Left lung (tissue), 14 donors: ENCODE measurements at places on chromosomes 3 and 15.

GRCh38 chr3:120174811-120175539, 80.7 kb upstream of the GSK3B start:
- no peak for DNase-seq

- DNase-seq = no peak
These were observed 35.0 kb upstream of the COLQ start for GRCh38 chr3:15556512-15556911.

GRCh38 chr15:39828374-39828931, 45.8 kb upstream of the FSIP1 start:
- peak; percentile 55 for DNase-seq

- no peak for DNase-seq
These were observed 47.9 kb downstream of the NAALADL2 start for GRCh38 chr3:174907027-174907426.

GRCh38 chr15:59918994-59919951, 84.8 kb upstream of the FOXB1 start:
- DNase-seq = no peak

- DNase-seq = peak; percentile 97
These were observed at the start of gene BRK1 for GRCh38 chr3:10115326-10116137. TSS of gene BRK1 (plus strand) at chr3:10115675. CDS start at chr3:10115702, 27 bp downstream.

DNA sequence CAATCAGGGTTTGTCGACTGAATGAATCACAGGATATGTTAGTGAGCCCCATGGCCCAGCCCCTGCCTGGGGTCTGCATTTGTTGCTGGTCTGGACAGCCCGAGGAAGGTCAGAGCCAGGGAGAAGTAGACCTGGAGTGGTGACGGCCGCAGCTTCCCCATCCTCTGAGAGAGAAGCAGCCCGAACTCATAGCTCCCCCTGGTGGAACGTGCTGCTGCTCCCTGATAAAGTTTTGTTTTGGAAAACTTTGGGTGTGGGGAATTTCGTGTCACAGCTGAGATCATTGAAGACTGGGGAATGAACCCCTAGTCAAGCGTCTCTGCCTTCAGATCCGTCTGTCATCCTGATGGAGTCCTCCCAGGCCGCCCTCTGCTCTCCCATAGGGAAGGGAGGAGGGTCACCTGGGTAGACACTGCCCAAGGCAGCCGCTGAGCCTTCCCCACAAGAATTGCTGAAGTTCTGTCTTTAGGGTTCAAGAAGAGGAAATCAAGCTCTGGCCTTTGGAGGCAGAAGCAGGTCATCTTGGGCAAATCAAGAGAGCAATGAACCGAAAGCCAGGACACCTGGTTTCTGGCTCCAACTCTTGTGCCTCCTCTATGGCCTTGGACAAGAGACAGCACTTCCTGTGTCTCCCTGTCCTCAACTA, 60.5 kb downstream of the GLDN start:
- peak; percentile 83 for DNase-seq

- no peak for DNase-seq
These were observed 237.3 kb downstream of the PDCD6IP start for GRCh38 chr3:34035775-34036174.

DNA sequence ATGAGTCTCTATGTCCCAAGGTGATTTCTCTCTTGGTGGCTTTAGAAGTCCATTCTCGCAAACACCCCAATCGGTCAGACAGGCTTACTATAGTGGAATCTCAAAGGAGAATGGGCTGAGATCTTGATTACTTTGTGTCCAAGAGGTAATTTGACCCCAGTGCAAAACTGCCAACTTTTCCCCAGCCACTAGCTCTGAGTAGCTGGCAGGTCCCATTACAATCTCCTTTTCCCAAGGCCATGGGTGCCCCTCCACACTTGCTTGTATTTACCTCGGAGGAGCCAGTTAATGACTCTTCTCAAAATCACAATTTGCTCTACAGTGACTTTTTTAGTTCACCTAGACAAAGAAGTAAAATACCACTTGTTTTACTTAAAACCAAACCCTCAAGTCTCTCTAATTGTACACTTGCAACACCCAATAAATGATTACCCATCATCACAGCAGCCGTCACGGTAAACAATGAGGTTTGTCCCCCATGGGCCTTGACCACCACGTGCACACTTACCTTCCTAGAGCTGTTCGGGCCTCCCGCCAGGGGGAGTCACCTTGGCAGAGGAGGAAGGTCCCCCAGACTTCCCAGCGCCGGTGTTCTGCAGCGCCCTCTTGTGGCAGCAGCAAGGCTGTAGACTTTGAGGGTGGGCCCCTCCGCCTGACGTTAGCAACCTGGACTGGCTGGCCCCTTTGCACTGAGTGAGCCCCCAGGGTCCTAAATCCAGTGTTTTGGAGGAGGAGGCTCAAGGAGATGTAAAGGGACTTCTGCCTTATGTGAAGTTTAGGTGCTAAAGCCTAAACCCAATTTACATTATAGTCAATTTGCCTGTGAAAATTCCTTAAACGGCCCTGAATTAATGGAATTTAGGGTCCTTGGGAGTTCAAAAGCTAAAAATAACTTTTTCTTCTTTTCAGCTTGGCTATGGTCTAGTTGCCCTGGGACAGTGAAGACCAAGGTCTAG, 18.7 kb upstream of the HDAC11 start:
- no peak for DNase-seq

DNA sequence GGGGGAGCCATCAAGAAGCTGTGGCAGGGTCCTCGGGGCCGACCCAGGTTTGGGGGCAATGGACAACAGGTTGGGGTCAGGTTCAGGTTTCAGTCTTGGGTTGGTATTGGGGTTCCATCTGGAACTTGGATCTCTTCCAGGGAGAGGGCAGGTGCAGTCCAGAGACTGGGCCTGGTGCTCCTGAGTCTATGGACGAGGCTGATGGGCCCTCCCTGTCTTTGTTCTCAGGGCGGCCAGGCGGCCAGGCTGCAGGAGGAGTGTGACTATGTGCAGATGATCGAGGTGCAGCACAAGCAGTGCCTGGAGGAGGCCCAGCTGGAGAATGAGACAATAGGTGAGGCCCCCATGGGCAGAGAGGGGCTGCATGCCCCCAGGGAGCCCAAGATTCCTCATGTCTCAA, 11.1 kb downstream of the VIPR1 start:
- DNase-seq = no peak

DNA sequence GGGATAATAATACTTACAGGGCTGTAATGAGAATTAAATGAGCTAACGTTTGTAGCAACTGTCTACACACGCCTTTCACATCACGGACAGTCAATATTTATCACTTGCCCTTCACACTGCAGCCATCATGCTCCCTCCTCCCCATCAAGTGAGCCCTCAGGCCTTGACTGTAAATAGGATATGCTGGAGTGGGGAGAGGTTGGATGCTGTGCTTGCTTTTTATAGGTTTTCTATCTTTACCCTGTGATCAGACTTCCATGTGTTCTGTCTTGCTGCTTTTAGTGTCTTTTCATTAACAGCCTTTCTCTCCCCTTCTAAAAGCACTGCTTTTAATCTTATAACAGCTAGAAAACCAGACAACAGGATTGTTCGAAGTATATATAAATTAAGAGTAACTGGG, 12.8 kb upstream of the MAGEF1 start:
- no peak for DNase-seq

GRCh38 chr3:156760333-156760732, 65.8 kb upstream of the LEKR1 start:
- DNase-seq = no peak

GRCh38 chr15:28904003-28904402, 18.2 kb downstream of the APBA2 start:
- DNase-seq = no peak

GRCh38 chr3:73028803-73029202, 32.2 kb downstream of the PPP4R2 start:
- DNase-seq = no peak

GRCh38 chr3:195818301-195818700, 6.6 kb upstream of the MUC4 start:
- DNase-seq = peak; percentile 77

- no peak for DNase-seq
These were observed 31.2 kb upstream of the RAF1 start for GRCh38 chr3:12695112-12695511.

DNA sequence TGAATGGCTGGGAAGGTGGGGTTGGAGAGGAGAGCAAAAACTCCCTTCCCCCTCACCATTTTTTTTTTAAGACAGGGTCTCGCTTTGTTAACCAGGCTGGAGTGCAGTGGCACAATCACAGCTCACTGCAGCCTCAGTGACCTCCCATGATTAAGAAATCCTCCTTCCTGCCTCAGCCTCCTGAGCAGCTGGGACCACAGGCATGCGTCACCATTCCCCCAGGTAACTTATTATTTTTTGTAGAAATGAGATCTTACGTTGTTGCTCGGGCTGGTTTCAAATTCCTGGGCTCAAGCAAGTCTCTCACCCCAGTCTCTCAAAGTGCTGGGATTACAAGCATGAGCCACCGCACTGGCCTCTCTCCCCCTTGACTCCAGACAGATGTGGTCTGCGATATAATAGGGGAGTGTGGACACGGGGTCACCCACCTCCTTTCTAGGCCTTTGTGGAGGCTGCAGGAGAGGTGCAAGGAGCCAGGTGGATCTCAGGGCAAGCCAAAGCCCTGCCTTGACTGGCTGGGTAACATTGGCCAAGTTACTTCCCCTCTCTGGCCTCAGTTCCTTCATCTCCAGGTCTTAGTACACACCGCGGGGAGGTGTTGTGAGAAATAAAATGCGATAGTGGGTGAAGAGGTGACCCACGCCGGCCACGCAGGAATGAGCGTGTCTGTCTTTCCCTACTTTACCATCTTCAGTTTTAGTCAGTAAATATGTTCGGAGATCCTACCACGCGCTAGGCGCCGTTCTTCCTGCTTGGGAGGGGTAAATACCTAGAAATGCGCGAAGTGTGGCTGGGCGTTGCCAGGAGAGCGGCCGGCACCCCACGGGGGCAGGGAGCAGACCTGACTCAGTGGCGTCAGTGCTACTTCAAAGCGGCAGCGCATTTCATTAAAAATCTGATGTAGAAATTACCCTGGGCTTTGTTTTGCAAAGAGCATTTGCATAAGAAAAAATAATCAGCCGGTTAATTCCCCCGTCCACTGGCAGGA, 20.2 kb upstream of the CORO2B start:
- peak; percentile 16 for DNase-seq

GRCh38 chr3:189975391-189975990, 145.2 kb downstream of the P3H2 start:
- DNase-seq = no peak

- DNase-seq = no peak
These were observed 87.3 kb downstream of the ST6GAL1 start for GRCh38 chr3:187017511-187018230.

DNA sequence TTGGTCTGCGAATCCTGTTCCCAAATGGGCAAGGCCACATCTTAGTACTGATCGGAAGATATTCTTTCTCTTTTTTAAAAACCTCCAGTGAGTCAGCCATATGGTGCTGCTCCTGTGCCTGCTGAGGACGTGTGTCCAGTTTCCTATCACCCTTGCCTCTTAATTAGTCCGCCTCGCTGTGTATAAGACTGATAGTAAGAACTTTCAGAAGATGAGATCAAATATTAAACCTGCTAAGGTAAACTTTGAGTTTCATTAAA, 612 bp downstream of the UBA5 start:
- DNase-seq = no peak

- DNase-seq = no peak
These were observed 20.9 kb downstream of the LINGO1 start for GRCh38 chr15:77611767-77612166.

DNA sequence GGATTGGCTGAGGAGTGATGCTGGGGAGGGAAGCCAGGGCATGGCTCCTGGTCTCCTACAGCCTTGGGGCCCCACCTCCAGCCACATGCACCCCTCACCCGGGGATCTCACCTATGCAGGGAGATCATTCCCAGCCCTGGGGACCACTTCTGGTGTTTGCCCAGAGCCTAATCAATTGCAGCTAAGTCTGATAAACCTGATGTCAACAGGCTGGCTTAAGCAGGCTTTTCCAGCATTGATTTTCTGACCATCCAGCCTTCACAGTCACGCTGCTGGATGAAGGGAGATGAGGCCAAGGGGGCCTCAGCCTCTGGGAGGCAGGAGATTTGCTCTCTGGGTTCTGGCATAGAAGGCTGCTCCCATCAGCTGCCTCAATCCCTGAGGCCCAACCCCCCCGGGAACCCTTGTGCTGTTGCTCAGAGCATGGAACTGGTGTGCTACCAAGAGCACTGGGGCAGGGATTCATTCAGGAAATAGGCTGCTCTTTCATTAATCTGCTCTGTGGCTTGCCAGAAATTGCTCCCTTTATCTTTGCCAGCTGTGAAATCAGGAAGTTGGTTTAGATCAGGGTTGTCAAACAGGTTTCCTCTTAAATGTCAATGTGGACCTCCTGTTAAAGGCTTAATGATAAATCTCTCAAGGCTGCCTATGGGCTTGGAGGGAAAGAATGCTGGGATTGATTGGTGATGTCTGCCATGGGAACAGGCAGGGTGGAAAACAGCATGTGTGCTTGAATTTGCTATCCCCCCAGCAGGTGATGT, 19.0 kb downstream of the FAM3D start:
- no peak for DNase-seq

GRCh38 chr3:115977866-115978265, 354.6 kb downstream of the GAP43 start:
- no peak for DNase-seq

- DNase-seq = no peak
These were observed 11.0 kb downstream of the MRPL3 start for GRCh38 chr3:131491775-131492174.

DNA sequence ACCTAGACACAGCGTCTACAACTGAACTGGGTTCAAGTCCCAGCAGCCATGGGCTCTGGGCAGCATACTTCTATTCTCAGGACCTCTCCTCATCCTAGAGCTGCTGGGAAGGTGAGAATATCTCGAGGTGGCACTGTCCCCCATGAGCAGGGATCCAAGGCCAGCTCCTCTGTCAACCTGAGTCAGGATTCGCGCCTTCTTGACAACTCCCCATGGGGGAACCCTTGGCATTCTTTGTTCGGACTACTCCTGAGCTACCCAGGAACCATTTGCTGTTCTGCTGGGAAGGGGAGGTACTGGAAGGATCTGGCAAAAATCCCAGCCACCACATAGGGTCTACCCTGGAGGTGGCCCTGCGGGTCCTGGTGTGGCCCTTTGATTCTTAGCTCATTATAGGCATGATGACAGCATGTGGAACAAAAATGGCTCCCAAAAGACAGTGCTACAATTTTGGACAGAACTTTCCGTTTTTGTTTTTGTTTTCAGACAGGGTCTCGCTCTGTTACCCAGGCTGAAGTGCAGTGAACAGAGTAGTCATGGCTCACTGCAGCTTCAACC, 22.3 kb downstream of the PLXNB1 start:
- peak; percentile 12 for DNase-seq

- DNase-seq = no peak
These were observed 177.6 kb downstream of the STAC start for GRCh38 chr3:36557708-36558421.

DNA sequence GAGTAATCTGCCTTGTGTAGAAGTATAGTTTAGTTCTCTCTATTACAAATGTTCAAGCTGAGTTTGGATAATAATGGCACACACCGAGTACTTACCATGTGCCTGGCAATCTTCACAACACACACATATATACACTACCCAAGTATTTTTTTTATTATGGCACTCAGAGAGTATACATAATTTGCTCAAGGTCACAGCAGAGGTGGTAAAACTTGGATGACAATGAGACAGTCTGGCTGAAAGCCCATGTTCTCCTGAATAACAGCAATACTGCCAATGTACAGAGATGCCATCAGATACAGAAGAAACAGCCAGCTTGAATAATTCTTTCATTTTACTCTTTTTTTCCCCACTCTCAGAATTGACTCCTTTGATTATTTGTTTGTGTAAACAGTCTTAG, 460.0 kb downstream of the CNTN6 start:
- no peak for DNase-seq

- no peak for DNase-seq
These were observed 63.4 kb upstream of the CADPS start for GRCh38 chr3:62938583-62938982.

- no peak for DNase-seq
These were observed 4.4 kb upstream of the CLEC3B start for GRCh38 chr3:45021524-45022297.

- no peak for DNase-seq
These were observed 7.5 kb upstream of the PPP1R14D start for GRCh38 chr15:40836020-40836419.
